ENCODE measurements at places on chromosomes 11 and 22.

GRCh38 chr11:72015511-72016061, 16.9 kb downstream of the IL18BP start:
- DNase-seq = no peak

DNA sequence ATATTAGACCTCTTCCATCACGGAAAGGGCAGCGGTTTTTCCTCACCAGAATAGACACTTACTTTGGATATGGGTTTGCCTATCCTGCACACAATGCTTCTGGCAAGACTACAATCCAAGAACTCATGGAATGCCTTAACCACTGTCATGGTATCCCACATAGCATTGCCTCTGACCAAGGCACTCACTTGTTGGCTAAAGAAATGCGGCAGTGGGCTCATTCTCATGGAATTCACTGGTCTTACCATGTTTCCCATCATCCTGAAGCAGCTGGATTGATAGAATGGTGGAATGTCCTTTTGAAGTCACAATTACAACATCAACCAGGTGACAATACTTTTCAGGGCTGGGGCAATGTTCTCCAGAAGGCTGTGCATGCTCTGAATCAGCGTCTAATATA, 20.8 kb downstream of the MS4A4E start:
- DNase-seq = no peak

- no peak for DNase-seq
These were observed 24.3 kb downstream of the SERPIND1 start for GRCh38 chr22:20798218-20798617.

DNA sequence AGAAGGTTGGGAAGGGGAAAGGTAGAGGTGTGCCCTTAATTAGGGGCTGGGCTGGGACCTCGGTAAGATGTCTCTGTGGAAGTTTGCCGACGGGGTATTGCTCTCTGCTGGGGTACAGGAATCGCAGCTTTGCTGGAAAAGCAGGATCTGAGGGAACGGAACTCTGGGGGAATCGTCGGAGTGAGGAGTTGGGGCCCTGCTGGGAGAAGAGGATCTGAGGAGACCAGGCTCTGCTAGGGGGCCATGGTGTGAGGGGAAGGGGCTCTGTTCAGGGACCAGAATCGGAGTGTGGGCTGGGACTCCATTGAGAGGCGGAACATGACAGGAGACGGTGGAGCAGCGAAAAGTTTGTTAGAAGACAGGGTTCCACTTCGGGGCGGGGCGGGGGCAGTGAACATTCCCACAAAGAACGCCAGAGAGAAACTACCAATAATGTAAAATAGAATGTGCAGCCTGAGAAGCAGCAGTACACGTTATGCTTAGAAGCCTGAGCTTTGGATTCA, 456 bp downstream of the AAMDC start:
- no peak for DNase-seq

GRCh38 chr22:38030311-38031133, 26.7 kb upstream of the PICK1 start:
- no peak for DNase-seq

- no peak for DNase-seq
These were observed at the start of gene PANX2 for GRCh38 chr22:50170453-50171318. TSS of gene PANX2 (plus strand) at chr22:50170731. CDS start at chr22:50170731, 0 bp downstream.

- no peak for DNase-seq
These were observed 7.9 kb upstream of the ETS1 start for GRCh38 chr11:128595221-128595620.

GRCh38 chr11:29317694-29318093, 699.1 kb downstream of the KCNA4 start:
- no peak for DNase-seq

- no peak for DNase-seq
These were observed 113.8 kb downstream of the CADM1 start for GRCh38 chr11:115390441-115390840.

DNA sequence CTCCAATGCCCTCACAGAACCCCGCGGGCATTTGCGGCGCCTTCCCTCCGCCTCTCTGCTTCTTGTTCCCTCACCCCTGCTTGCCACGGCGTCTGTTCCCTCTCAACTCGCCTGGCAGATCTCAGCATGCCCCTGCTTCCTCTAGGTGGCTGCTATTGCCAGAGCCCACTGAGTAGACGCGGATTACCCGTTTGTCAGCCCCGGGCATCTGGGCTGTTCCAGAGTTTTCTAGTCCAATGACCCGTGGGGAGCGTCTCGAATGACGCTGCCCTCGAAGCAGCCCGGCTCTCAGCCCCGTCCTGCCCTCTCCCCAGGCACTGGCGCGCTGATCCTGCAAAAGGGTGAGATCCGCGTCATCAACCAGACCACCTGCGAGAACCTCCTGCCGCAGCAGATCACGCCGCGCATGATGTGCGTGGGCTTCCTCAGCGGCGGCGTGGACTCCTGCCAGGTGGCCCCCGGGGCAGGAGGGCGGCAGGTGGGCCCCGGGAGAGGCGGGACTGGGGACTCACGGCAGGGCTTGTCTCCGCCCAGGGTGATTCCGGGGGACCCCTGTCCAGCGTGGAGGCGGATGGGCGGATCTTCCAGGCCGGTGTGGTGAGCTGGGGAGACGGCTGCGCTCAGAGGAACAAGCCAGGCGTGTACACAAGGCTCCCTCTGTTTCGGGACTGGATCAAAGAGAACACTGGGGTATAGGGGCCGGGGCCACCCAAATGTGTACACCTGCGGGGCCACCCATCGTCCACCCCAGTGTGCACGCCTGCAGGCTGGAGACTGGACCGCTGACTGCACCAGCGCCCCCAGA, 49.7 kb downstream of the ST14 start:
- DNase-seq = no peak

DNA sequence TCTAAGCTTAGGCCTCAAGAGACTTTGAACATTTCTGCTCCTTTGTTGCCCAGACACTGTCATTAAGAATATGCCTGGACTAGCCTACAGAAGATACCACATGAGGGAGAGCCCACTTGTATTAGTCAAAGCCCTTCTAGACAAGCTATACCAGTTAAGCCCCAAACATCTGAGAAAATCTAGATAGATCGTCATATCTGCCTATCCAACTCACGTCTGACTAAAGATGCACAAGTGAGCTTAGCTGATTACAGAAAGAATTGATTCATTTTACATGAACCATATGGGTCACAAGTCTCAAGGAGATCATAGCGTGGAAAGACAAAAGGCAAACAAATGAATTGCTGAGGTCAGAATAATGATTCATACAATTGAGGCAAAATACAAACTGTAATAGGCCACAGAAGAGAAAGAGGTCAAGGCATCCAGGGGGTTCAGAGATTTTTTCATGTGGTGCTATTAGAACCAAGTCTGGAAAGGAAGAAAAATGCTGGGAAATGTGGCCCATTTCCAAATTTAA, 1155.5 kb upstream of the TENM4 start:
- DNase-seq = no peak

GRCh38 chr11:19848219-19848618, 135.6 kb downstream of the NAV2 start:
- DNase-seq = no peak

DNA sequence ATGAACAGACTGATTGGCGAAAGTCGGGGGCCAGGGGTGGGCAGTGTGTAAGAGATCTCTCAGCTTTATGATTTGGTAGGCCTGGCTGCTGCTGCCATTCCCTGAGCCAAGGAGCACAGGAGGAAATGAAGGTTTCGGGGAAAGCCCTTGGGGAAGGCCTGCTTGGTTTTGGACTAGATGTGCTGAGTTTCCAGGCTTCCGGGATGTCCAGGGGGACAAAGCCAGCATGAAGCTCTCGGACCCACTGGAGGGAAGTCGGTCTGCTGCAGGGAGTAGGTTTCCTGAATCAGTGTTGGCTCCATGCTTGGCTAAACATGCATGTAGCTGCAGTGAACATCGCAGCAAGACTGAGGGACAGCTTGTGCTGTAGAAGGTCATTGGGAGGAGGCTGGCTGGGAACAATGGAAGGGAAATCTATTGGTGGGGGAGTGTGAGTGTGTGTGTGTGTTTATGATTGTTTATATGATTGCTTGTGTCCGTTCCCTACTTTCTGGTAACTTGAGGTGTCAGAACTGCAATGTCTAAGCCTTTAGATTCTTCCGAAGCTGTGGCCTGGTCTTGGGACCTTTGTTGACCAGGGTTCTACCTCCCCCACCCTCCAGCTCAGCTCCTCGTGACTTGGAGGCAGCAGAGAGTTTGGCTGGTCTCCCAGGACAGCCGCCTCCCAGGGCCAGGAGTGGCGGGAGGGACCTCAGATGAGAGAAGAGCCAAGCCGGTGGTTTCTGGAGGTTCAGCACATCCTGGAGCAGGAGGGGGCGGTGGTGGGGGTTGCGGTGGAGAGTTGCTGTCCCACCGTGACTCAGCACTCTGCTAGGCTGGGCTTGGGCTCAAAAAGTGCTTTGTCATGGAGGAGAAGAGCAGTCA, 4.0 kb upstream of the FTH1 start:
- peak; percentile 97 for DNase-seq

GRCh38 chr11:117929142-117929915, at the start of gene TMPRSS13:
TSS of gene TMPRSS13 (minus strand) at chr11:117929402. CDS start at chr11:117929307, 95 bp downstream.
- no peak for DNase-seq

- DNase-seq = no peak
These were observed 154.8 kb downstream of the APOL5 start for GRCh38 chr22:35872451-35872850.

DNA sequence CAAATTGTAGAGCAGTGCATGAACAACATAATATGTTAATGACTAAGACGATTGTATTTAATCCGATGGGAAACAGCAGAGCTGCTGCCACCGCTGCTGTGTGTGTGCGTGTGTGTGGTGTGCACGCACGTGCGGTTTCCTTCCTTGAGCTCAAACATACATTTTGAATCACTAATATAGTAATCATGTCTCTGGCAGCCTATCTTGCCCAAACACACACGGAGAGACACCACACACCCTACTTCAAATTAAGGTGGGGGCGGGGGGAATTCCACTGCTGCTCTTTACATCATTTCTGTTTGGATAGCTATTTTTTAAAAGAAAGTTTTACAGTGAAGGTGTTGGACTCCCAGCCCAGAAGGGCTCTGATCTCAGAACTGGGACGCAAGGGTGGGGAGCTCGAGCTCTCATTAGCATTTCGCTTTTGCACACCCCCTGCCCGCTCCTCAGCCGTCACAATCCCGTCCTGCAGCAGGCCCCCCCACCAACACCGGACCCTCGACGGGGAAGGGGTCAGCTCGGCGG, 651 bp upstream of the FAM83F start:
- no peak for DNase-seq

DNA sequence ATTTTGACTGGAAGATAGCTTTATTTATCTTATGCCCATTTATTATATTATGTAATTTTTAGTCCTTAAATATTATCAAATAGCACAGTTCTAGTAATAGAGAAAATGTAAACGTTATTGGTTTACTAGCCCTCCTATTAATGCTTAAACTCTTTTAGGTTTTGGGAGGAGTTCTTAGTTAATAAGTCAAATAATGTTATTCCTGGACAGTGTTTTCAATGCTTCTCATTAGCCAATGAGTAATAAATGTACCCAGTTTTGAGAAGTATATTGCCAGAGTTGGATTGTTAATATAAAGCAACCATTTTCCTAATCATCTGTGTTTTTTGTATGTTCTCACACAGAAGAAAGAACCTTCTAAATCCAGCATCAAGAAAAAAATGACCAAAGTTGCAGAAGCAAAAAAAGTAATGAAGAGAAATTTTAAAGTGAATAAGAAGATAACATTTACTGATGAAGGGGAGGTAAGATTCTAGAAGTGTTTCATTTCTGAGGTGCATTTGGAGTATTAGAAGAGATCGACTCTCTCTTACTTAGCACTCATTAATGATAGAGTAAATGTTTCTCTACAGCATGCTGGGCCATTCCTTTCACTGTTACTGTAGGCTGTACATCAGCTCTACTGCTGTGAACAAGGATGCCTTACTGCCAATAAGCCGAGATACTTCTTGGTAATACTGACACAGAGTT, 173.4 kb downstream of the DDX10 start:
- no peak for DNase-seq

GRCh38 chr11:69654001-69654659, 13.2 kb downstream of the CCND1 start:
- no peak for DNase-seq

GRCh38 chr22:45752036-45752435, 80.4 kb downstream of the ATXN10 start:
- DNase-seq = no peak

- DNase-seq = peak; percentile 76
These were observed 187.2 kb downstream of the MAML2 start for GRCh38 chr11:96155627-96156378.

- no peak for DNase-seq
These were observed 8.6 kb downstream of the IGLL1 start for GRCh38 chr22:23571486-23571885.

DNA sequence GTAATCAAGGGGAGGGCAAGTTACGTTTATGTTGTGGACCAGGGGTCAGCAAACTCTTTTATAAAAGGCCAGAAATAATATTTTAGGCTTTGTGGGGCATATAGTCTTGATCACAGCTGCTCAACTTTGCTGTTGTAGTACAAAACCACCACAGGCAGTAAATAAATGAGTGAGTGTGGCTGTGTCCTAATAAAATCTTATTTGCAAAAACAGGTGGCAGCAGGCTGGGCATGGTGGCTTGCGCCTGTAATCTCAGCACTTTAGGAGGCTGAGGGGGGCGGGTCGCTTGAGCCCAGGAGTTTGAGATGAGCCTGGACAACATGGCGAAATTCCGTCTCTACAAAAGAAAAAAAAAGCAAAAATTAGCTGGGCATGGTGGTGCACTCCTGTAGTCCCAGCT, 57.9 kb upstream of the NUP160 start:
- no peak for DNase-seq

DNA sequence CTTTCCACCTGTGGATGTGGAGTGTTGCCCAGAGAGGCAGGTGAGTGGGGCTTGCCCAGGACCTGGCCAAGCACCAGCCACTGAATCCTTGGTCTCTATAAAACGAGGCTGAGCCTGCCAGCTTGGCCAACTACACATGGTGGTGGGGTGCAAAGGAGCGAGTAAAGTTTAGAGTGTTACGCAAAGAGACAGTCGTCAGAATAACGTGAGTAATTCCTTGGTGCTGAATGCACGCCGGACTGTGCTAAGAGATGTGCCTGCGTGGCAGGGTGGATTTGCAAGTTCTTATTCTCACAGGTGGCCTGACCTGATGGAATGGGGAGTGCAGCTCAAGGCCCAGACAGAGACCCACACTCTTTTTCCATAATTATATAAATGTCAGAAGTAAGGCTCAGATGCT, 88.6 kb upstream of the B3GAT1 start:
- DNase-seq = no peak

DNA sequence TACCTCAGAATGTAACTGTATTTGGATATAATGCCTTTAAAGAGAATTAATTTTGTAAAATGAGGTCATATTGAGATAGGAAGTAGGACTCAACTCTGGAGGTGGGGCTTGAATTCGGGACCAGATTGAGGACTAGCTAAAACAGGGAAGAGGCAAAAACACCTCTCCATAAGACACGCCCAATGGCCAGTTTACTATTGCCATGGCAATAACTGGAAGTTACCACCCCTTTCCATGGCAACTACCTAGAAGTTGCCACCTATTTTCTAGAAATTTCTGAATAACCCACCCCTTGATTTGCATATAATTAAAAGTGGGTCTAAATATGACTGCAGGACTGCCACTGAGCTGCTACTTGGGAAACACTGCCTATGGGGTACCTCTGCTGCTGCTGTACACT, 206.4 kb downstream of the TTC28 start:
- no peak for DNase-seq

GRCh38 chr11:3131330-3131941, 33.7 kb downstream of the OSBPL5 start:
- DNase-seq = no peak

Measured in AG09309 (cell line).